Vagina (tissue), 2 donors: ENCODE measurements at places on chromosomes 4 and X.
A peak's percentile ranks its signal among the peaks of the same experiment; 100 is the strongest.

DNA sequence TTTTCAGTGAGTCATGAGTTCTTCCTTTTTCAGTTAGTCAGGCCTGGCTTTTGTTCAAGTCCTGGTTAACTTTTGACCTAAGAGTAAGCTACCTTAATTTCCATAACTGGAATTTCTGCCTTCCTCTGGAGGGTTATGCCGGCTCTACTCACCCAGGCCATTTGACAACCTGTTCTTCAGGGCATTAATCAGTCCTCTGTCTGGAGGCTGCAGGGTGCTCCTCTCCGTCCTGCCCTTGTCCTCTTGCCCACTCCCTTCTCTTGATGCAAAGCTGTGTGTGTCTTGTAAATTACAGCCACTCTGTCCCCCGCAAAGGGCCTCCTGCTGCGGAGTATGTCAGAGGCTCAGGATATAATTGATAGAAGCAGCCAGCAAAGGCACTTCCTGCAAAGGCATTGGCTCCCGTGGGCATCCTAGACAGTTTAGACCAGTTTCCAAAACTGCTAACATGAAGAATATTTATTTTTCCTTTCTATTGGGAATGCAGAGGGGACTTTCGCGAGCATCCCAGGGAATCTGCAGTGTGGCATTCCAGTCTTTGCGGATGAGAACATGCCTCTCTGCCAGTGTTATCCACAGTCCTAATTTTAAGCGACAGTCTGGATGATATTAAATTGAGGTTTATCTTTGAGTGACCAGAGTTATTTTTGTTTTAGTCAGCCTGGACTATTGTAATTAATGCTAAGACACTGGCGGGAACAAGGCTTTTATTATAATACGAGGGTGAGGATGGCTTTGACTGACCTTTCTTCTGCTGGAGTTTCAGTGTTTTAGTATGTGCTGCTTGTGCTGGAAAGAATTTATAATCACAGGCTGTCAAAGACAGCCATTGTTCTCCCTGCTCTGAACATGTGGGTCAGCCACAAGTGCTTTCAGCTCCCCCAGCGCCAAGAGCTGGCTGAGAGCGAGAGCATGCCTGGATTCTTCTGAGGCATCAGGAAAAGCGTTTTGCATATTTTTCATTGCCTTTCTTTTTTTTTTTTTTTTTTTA lies 74.2 kb downstream of the LIMCH1 start:
- DNase-seq, result no peak

GRCh38 chrX:2311501-2311900 lies 189.3 kb downstream of the DHRSX start:
- no peak for DNase-seq

GRCh38 chr4:150259861-150260567 lies 181.8 kb downstream of the DCLK2 start:
- DNase-seq, result no peak

- no peak for DNase-seq
Observed at GRCh38 chrX:30576881-30577280, 685 bp downstream of the TASL start.

DNA sequence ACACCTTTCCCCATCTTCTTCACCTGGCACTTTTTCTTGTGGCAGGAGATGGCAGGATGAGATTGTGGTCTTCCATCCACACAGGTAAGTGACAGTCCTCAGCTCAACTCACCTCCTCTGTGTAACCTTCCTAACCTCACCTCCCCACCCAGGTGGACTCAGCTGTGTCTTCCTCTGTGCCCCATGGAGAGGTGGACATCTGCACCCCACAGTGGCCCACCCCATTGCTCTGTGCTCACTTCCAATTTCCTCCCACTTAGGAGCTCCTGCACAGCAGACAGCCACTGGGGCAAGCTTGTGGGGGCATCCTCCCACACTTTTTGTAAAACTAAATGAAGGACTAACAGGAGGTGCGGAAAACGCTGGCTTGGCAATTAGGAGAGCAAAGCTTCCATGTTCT lies 61.6 kb downstream of the MSX1 start:
- peak; percentile 84 for DNase-seq

GRCh38 chrX:47612418-47612817 lies 7.2 kb downstream of the SYN1 start:
- DNase-seq, result no peak

- DNase-seq, result no peak
Observed at GRCh38 chr4:90979556-90979955, 852.4 kb downstream of the CCSER1 start.

DNA sequence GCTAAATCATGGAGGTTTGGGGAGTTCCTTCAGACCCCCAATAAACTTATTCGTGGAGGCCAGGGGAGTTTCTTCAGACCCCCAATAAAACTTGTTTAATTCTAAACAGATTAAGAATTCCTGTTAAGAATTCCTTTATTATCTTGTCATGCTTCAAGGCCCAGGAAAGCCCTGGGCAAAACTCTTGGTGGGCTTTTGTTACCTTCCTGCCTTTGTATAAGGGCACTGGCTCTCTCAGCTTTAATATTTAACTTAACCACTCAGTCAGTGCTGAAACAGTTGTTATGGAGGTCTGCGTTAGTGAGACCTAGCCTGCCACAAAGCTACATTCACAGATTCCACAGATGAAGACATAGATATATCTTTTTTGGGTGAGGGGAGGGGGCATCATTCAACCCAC lies 29.0 kb upstream of the LGI2 start:
- no peak for DNase-seq

DNA sequence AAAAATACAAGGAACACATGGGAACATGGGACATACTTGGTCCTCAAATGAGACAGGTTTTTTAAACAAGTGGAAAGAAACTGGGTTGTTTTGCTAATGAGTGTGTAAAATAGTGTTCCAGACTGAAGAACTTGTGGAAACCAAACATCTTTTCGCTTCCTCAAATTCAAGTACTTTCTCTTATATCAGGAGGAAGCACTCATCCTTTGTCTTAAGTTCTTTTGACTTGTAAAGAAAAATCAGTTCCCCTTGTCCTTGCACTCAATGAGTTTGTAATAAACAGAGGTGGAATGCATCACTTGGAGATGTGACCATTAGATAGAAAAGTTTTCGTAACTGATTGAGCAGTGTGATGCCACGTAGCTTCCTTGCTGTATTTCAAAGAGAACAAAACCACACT lies 101.1 kb downstream of the PHOX2B start:
- no peak for DNase-seq

- DNase-seq, result no peak
Observed at GRCh38 chrX:70455366-70456202, 10.9 kb downstream of the DLG3 start.

DNA sequence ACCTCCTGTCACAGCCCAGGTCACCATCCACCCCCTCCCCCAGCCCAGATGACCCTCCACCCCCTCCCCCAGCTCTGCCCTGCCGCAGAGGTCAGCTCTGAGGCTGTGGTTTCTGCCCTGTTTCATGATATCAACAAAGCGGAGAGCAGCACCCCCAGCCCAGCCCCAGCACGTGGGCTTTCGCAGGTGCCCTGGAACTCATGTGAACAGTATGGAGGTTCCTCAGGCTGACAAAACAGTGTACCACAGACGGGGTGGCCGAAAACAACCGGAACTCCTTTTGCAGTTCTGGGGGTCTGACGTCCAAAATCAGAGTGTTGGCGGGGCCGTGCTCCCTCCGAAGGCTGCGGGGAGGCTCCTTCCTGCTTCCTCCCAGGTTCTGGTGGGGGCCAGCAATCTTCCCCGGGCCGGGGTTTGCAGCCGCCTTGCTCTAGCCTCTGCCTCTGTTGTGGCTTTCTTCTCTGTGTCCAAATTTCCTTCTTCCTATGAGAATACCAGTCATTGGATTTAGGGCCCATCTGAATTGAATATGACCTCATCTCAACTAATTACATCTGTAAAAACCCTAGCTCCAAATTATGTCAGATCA lies 7.9 kb upstream of the PSAPL1 start:
- DNase-seq, result no peak

DNA sequence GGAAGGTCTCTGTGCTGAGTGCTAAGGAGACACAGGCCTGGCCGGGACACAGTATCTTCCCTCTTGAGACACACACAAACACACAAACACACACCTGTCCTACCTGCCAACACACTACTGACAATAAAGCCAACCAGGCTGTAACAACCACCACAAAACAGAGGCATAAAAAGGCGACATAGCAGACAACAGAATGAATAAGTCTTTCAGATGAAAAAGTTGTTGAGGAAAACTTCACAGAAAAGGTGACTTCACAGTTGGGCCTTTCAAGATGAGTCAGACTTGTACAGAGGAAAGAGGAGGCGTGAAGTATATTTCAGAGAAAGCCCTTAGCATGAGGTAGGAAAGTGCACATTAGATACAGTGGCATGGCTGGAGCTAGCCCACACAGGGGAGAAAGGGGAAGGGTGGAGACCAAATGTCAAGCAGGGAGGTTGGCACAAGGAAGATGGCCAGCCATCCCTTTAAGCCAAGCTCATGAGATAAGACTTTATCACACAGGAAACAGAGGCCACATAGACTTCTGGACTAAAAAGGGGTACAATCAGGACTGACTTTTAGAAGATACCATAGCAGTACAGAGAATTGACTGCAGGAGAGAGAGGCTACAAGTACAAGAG lies 54.0 kb downstream of the SLC9A7 start:
- no peak for DNase-seq

GRCh38 chrX:132017431-132018185 lies 5.5 kb upstream of the STK26 start:
- no peak for DNase-seq

GRCh38 chr4:2817701-2818350 lies 24.9 kb downstream of the SH3BP2 start:
- no peak for DNase-seq

DNA sequence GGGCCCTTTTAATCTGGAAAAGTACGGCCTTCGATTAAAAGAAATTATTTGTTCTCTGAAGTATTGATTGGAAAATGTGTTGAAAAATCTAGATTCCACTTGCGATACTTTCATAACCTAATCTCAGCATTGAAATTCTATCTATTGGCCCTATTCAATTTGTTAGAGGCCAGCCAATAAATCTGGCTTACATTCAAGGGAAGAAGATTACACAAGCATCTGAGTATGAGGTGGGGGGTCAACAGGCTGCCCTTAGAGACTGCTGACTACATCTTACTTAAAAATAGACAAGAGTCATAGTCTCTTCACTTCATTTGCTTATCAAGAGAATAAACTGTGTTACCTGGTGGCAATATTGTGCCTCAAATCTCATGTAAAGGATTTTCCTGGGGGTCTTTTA lies 248.0 kb upstream of the KCNIP4 start:
- no peak for DNase-seq

- DNase-seq, result no peak
Observed at GRCh38 chr4:165476214-165477098, 97.6 kb downstream of the CPE start.
